ENCODE measurements at places on chromosomes 5 and 9. TPM values are rescaled to one million over a fixed set of nuclear protein-coding genes. Genes with fewer than 3 reads are reported as not detected.

DNA sequence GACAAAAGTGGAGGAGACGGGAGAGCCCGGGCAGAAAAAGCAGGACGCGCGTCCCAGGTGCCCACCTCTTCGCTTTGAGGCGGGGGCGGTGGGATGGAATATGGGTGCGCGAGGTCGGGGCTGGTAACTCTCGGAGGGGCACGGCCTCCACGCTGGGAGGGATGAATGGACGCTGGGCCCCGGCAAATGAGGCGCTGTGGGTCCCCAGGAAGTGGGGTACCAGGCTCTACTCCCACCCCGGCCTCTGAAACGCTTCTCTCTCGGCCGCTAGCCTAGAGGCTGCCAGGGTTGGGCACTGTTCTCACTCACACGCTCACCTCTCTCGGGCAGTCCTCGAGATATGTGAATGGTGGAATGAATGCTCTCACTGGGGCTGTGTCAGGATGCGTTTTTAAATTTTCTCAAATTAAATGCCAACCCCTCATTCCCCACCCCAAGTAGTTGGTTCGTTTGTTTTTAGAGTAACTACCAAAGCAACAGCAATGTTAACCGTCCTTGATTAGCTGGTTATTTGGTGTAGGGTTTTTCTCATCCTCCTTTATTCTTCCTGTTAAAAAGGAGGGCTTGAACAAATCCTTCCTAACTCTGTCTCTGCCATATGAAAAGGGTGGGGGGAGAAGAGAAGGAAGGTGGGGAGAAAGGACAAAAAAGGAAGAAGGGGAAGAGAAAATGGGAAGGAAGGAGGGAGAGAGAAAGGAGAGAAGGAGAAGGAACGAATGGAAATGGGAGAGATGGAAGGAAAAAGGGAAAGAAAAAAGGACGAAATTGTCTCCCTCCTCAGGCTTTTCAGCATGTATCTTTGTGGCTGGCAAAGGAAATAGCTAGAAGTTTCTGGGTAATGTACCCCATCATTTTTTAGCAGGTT lies 1.3 kb upstream of the EBF1 start:
- H3K27ac ChIP-seq, result no peak overlapping the region
- no peaks in the 10 kb centered on the region for H3K36me3 ChIP-seq
- H3K4me3 ChIP-seq, result peak overlapping the region; percentile 75
- H3K4me1 ChIP-seq, result peaks cover 58% of the 10 kb centered on the region

- H3K27ac ChIP-seq, result no peak overlapping the region
- no peaks in the 10 kb centered on the region for H3K4me1 ChIP-seq
- no peaks in the 10 kb centered on the region for H3K27me3 ChIP-seq
- no peak for DNase-seq
- H3K4me3 ChIP-seq, result no peak overlapping the region
- H3K36me3 ChIP-seq, result no peaks in the 10 kb centered on the region
Measured at GRCh38 chr9:32180597-32180996, 203.8 kb upstream of the ACO1 start.

GRCh38 chr5:41788941-41789368 lies 81.3 kb downstream of the OXCT1 start:
- no peaks in the 10 kb centered on the region for H3K4me1 ChIP-seq
- H3K4me3 ChIP-seq, result no peak overlapping the region
- no peak for DNase-seq
- no peaks in the 10 kb centered on the region for H3K27me3 ChIP-seq

- no peak overlapping the region for H3K4me3 ChIP-seq
- no peaks in the 10 kb centered on the region for H3K27me3 ChIP-seq
- H3K4me1 ChIP-seq, result no peaks in the 10 kb centered on the region
- DNase-seq, result no peak
- no peaks in the 10 kb centered on the region for H3K36me3 ChIP-seq
Measured at GRCh38 chr9:83081010-83081409, 18.1 kb upstream of the RASEF start.

- DNase-seq, result no peak
- no peaks in the 10 kb centered on the region for H3K4me1 ChIP-seq
- H3K4me3 ChIP-seq, result no peak overlapping the region
- no peaks in the 10 kb centered on the region for H3K36me3 ChIP-seq
Measured at GRCh38 chr5:88480801-88481499, 212.3 kb upstream of the TMEM161B start.

GRCh38 chr9:122207096-122207495 lies 21.7 kb downstream of the LHX6 start:
- H3K27ac ChIP-seq, result no peak overlapping the region
- peaks cover 4% of the 10 kb centered on the region for H3K27me3 ChIP-seq
- H3K36me3 ChIP-seq, result no peaks in the 10 kb centered on the region

DNA sequence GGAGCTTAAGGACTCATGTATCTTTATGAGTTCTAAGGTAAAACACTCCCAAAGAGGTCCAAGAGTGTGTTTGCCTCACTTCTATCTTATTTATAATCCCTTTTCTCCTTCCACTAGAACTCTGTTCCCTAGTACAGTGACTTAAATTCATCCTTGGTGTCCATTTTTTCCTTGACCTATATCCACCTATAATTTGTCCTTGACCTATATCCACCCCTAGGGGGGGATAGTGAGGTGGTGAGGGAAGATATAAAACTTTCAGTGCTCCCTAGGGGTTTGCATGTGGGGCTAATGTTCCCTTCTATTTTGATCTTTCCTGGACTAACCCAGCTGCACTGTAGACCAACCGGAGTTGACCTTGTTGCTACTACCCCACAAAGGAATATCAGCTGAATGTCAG lies 83.5 kb upstream of the GNAQ start:
- peaks cover 32% of the 10 kb centered on the region for H3K4me1 ChIP-seq
- DNase-seq, result no peak
- no peak overlapping the region for H3K4me3 ChIP-seq
- H3K36me3 ChIP-seq, result no peaks in the 10 kb centered on the region
- H3K27me3 ChIP-seq, result no peaks in the 10 kb centered on the region

GRCh38 chr5:119016125-119016774 lies 27.9 kb upstream of the DTWD2 start:
- peaks cover 56% of the 10 kb centered on the region for H3K4me1 ChIP-seq
- peak overlapping the region; percentile 49 for H3K27ac ChIP-seq
- no peaks in the 10 kb centered on the region for H3K36me3 ChIP-seq
- DNase-seq, result peak; percentile 83
- H3K27me3 ChIP-seq, result no peaks in the 10 kb centered on the region
- H3K4me3 ChIP-seq, result no peak overlapping the region

DNA sequence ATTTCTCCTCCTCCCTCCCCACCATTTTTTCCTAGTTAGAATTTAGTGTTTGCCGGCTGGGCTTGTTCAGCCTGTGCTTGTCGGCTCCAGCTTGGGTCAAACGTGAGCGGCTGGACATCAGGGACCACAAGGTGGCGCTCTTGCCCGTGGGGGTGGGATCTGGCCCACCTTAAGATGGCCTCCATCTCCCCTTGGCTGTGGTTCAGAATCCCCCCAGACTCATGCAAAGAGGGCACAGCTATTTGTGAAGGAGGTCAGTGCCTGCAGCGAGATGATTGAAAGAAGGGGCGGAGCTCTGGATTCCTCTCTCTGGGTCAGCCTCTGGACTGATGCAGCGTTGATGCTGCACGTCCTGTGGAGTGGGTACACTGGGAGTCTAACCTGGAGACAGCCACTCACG lies 283.3 kb upstream of the TUT7 start:
- DNase-seq, result no peak
- H3K36me3 ChIP-seq, result no peaks in the 10 kb centered on the region
- no peak overlapping the region for H3K4me3 ChIP-seq
- H3K27me3 ChIP-seq, result no peaks in the 10 kb centered on the region

ANKRD31 gene
- 0.05 TPM for polyA plus RNA-seq

LYRM7 gene
- 0.61 TPM for polyA plus RNA-seq

LCN1 gene
- polyA plus RNA-seq, result not detected

PLCXD3 gene
- polyA plus RNA-seq, result not detected

FOXD4L6 gene
- polyA plus RNA-seq, result not detected

KCNMB1 gene
- polyA plus RNA-seq, result 0.79 TPM

PCDHA12 gene
- polyA plus RNA-seq, result not detected

SHOC1 gene
- not detected for polyA plus RNA-seq

NPDC1 gene
- 2.7 TPM for polyA plus RNA-seq

ALDH1A1 gene
- 14.3 TPM for polyA plus RNA-seq
